ENCODE measurements at places on chromosomes 13 and 19.

GRCh38 chr13:110244071-110244830 lies 62.7 kb downstream of the COL4A1 start:
- DNase-seq = no peak

DNA sequence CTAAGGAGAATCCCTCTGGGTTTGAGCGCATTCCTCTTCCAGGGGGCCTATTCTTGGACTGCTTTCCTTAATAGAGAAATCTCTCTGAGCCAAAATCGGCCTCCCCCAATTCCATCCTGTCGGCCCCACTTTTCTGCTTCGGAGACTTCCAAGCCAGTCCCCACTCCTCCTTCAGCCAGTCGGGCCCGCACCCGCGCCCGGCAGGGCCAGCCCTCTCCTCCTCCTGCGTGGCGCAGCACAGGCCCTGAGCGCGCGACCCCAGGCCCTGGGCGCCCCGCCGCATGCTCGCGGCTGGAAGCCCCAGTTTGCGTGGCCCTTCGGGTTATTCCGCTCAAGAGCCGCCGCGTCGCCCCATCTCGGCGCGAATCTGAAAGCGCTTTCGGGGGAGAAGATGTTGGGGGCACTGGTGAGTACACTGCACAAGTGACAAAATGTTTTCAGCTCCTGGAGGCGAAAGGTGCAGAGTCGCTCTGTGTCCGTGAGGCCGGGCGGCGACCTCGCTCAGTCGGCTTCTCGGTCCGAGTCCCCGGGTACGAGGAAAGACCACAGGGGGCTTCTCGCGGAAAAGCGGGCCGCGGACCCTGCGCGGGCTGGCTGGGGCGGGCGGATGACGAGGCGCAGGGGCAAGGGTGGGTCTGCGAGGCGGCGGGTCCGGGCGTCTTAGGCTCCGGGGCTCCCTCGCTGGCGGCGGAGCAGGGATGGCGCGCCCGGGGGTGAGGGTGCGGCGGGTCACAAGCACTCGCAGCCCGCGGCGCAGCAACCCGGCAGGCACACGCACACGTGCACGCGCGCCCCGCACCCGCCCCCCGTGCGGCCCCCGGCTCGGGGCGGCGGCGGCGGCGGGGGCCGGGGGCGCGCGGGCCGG lies at the start of gene IL17D:
TSS of gene IL17D (plus strand) at position 785 of the 865 bp plus-strand sequence. CDS start 303 bp downstream, outside the sequence.
- DNase-seq = peak; percentile 38

GRCh38 chr19:3518255-3518654 lies 12.1 kb downstream of the FZR1 start:
- no peak for DNase-seq

DNA sequence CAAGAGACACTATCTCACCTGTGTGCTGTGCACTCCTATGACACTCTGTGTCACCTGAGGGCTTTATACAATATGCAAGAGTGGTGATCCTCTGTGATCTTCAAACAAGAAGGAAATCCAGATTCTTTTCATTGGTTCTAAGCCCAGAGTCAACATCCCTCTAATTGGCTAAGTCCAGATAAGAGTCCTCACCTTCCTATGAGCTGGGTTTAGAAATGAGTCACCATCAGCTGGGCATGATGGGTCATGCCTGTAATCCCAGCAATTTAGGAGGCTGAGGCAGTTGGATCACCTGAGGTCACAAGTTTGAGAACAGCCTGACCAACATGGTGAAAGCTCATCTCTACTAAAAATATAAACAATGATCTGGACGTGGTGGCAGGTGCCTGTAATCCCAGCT lies 144.4 kb downstream of the ZNF675 start:
- no peak for DNase-seq

GRCh38 chr13:28854657-28855056 lies 34.5 kb downstream of the MTUS2 start:
- no peak for DNase-seq

DNA sequence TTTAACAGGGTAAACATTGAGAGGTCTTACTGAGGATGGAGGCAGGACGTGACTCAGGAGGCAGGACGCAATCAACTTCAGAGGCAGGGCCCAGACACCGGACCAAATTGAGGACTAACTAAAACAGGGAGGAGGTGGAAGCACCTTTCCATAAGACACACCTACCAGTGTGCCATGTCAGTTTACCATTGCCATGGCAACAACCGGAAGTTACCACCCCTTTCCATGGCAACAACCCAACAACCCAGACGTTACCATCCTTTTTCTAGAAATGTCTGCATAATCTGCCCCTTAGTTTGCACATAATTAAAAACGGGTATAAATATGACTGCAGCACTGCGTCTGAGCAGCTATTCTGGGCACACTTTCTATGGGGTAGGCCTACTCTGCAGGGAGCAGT lies 53.5 kb upstream of the SOX21 start:
- DNase-seq = no peak

DNA sequence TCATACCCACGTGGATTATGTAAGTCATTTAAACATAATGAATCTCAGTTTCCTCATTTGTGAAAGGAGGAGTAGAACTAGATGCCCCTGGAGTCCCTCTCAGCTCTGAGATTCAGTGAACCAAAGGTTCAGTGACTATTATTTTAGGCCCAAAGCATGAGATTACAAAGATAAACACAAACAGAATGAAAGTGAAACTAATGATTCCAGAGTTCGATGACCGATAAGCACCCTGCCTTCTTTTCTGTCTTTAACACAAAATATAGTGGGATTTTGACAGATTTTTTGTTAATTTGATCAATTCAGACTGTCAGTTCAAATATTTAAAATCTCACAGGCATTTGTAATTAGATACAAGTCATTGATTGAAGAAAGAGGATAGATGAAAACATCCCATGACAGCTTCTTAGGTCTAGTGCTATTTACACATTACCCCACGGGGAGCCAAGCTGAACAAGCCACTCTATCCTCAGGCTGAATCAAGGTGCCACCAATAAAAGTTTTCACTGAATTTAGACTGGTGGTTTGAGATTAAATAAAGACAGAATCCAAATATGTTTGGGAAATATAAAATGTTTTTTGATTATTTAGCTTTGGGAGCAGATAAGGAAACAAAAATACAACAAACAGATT lies 64.6 kb upstream of the RAP2A start:
- DNase-seq = no peak

DNA sequence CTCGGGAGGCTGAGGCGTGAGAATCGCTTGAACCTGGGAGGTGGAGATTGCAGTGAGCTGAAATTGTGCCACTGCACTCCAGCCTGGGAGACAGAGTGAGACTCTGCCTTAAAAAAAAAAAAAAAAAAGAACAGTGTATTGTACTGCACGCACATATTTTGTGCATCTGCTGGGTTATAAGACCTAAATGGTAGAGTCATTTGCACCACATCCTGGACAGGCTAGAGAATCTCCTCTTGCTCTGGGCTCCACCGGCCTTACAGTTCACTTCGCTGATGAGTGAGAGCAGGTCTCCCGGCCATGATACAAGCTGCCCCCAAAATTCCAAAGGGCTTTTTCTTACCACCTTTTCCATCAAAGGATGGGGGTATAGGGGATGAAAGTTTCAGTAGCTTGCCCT lies 7.2 kb upstream of the SAE1 start:
- no peak for DNase-seq

DNA sequence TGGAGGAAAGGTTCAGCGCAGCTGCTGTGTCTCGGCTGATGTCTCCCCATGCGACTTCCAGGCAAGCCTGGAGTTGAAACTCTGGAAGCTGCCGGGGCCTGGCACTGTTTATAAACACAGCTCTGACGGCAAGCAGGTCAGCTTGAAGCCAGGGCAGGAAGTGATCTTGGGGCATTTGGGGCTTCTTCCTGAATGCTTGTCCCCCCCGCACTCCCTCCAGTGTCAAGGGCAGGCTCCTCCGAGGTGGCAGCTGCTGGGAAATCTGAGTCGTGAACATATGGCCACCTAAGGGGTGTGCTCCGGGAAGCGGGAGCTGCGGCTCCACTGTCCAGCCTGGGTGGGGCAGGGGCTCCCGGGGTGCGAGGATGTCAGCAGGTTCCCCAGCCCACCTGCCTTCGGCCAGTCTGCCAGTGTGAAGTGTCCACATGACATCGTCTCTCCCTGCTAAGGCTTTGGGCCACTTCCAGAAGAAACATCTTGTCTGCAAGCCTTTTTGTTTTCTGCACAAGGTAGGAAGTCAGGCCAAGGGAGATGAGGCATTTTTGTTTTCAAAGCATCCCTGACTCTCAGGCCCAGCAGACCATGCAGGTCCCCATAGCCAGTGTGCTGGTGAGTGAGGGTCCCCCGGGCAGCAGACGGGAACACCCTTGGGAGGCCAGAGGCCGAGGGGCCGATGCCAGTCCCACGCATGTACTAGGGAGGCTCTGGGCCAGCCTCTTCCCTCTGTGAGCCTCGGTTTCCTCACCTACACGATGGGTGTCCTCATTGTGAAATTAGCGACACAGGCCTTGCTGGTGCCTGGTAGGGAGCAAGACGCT lies 2.7 kb downstream of the PIAS4 start:
- no peak for DNase-seq

GRCh38 chr13:34466301-34466700 lies 475.8 kb upstream of the NBEA start:
- no peak for DNase-seq

DNA sequence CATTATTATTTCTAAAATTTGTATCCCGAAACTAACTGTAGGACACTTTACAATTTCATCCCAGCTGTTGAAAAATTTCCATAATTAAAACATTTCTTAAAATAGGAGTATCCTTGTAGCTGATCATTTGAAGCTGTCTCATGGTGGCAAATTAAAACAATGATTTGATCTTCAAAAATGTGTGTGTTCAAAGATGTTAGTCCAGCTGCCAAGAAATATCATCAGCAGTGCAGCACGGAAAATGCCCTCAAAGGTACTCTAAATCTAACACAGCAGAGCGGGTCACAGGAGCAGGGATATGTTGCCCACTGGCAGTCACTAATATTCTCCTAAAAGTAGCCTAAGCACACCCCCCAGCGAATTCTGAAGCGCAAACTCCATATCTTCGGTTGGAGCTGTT lies 31.0 kb downstream of the KLF12 start:
- no peak for DNase-seq

DNA sequence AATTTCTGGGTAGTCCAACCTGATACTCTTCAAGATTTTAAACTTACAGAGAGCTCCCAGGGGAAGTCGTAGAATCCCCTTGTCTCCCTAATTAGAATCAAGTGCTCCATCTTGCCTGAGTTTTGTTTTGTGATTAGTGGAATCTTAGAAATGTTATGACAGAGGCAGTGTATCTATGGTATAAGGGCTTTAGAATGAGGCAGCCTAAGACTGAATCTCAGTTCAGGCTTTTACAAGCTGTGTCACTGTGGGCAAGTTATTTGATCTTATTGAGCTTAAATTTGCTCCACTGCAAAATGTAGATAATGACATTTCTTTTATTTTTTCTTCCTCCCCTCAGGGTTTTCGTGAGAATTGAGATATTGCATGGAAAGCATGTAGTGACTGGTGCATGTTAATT lies 215.5 kb downstream of the POSTN start:
- DNase-seq = no peak

DNA sequence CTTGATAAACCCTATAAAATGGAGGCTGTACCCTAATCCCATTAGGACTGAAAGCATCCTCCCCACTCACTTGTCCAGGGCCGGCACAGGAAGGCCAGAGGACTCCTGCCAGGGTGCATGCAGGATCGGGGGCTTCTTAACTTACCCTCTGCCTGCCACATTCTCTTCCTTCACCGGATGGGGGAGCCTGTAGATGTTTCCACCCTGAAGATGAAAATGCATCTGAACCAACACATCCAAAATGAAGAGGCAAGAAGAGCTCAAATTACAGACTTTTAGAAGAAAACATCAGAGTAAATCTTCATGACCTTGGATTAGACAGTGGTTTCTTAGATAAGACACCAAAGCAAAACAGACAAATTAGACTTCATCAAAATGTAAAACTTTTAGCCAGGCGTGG lies 25.9 kb upstream of the NAPA start:
- DNase-seq = no peak

- no peak for DNase-seq
Observed at GRCh38 chr13:62629618-62630017, 1214.0 kb upstream of the PCDH20 start.

- peak; percentile 45 for DNase-seq
Observed at GRCh38 chr19:56252699-56253422, 19.7 kb upstream of the EDDM13 start.

DNA sequence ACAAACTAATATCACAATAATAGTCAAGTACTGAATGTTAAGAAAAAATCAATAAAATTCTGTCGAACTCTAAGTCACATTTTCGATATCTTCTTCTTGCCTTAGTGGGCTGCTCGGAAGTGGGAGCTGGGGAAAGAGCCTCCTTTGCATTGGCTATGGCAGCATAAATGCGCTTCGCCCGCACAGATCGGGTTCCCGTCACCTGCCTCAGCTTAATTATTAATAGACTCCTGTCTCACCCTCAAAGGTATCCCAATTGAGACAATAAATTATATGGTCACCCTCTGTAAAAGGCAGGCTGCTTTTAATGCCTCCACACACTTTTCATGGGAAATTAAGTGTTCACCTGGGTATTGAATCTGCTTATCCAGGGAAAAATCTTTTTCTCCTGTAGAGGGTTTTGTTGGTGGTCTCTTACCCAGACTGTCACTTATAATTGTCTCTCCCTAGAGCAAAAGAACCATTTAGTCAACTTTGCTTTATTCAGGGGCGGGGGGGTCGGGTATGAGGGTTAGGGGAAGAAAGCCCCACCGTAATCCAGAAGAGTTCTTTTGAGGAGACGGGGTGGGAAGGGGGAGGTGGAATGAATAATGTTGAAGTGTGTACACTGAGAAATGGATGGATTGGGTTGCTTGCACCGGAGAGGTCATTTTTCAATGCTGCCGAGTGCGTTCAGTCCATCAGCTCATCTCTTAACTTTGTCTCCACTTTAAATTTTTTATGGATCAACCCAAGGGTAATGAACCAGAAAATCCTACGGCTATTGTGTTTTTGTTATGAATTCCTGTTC lies 682.6 kb upstream of the SGCG start:
- no peak for DNase-seq

GRCh38 chr19:14505488-14506239 lies 9.7 kb upstream of the GIPC1 start:
- DNase-seq = peak; percentile 53

DNA sequence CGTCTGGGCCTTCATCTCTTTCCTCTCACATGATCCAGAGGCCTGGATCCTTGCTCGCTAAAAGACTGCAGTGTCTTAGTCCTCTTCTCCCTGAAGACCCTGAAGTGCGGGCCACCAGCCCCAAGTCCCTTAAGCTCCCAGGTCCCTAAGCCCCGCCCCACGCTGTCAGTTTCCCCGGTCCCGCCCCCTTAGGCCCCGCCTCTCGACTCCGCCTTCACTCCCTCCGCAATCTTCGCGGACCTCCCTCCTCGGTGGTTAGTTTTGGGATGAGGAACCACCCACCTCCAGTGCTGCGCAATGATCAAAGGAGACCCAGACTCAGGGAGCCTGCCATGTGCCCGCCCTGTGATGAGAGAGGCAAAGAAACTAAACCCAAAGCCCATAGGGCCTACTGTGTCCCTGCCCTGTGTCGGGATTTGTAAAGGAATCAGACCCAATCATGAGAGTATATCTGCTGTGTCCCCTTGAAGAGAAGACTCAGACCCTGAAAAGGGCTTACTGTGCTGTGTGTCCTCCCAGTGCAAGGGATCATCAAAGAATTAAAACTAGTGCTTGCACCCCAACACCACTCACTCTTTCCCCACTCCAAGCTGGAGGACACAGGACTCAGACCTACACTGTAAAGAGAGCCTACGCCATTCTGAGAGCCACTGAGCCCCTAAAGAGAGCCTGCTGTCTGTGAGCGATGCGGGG lies 3.0 kb upstream of the COX6B1 start:
- peak; percentile 78 for DNase-seq

- DNase-seq = no peak
Observed at GRCh38 chr13:43044720-43045301, 21.4 kb downstream of the DNAJC15 start.

All from stimulated activated CD4-positive, alpha-beta T cell treated with anti-CD3 and anti-CD28 coated beads, Interleukin-2, amount 100 ng/mL, for 4 hours (primary cell).